ENCODE measurements at places on chromosomes 16 and 17.

DNA sequence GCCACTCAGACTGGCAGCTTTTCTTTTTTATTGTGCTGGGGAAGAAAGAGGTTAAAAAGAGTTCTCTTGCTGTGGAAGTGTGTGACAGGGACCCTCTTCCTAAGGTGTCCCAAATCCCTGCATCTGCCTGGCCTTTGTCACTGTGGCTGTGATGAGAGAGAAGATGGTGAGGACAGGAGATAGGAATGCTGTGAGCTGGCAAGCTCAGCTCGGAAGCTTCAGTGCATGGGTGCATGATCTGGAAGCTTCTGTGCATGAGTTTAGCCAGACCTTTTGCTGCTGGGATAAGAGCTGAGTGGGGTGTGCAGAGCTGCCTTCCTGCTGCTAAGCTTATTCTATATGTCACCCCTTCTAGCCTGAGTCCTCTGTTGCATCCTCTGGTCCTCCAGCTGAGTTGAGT is 103.3 kb upstream of the CACNG3 start:
- DNase-seq = no peak

GRCh38 chr16:85094812-85095211 is 17.5 kb downstream of the CIBAR2 start:
- no peak for DNase-seq

GRCh38 chr16:23801378-23801777 is 34.4 kb upstream of the PRKCB start:
- peak; percentile 69 for DNase-seq

GRCh38 chr16:12798846-12799245 is 4.8 kb downstream of the CPPED1 start:
- DNase-seq = no peak

DNA sequence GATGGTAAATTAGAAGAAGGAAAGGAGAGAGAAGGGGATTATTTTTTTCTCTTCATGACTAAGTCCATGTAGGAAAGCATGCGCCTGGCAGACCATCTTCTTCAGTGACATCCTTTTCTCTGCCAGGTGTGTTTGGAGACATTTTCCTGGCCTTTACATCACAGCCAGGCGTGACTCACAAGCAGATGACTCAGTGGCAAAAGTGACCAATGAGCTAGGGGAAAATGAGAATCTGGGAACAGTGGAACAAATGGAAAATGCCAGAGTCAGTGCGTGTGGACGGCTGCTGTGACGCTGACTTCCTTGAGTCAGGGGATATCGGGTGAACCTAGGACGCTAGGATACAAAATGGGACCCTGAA is 9.4 kb downstream of the KIAA0513 start:
- DNase-seq = peak; percentile 34

DNA sequence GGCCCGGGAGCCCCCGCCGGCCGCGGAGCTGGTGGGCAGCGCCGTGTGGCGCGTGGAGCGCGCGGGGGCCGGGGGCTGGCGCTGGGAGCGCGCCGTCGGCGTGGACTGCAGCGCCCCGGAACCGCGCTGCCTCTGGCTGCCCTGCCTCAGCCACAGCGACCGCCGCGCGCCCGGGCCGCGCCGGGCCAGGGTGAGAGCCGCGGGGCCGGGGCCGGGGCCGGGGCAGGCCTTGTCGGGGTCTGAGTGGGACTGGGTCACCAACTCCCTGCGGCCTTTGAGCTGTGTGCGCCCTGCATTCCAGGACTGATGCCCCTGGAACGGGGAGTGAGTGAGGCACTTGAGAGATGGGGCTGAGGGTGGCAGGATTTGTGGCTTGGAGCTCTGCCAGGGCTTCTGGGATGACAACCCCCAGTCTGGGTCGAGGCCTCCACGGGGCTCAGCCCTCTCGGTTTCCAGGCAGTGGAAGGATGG is 25.7 kb downstream of the ARHGAP23 start:
- no peak for DNase-seq

- no peak for DNase-seq
These were observed 1.8 kb upstream of the MT2A start for GRCh38 chr16:56606476-56607108.

DNA sequence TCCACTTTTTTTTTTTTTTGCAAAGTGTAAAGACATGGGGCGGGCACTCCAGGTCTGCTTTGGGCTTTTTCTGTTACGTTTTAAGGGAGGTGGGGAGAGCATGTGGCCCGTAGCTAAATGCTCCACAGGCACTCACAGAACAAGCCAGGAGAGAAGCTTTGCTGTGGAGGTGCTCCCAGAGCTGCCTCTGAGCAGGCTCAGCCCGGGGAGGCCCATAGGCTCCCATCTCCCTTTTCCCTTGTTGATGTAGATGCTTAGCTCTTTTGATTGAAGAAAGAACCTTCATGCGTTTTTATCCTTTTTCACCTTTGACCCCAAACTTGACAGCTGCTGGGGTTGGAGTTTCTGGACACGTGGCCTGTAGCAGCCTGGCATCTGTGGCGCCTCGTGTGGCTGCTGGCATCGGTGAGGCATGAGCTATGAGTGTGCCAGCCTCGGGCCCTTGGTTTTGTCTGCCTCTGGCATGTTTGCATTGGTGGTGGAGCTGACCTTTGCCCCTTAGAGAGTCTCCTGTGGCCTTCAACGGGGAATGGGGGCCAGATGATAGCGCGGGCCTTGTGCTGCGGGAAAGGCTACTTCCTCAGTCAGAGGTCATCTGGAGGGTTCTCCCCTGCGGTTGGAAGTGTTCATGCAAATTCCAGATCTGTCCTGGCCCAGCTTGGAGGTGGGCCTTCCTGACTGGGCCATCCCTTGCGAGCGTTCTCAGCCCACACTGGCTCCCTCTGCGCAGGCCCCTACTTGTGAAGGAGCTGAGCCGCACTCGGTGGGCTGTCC is 20.0 kb upstream of the IL17C start:
- DNase-seq = no peak

GRCh38 chr16:79168321-79168720 is 432.2 kb downstream of the MAF start:
- DNase-seq = no peak

DNA sequence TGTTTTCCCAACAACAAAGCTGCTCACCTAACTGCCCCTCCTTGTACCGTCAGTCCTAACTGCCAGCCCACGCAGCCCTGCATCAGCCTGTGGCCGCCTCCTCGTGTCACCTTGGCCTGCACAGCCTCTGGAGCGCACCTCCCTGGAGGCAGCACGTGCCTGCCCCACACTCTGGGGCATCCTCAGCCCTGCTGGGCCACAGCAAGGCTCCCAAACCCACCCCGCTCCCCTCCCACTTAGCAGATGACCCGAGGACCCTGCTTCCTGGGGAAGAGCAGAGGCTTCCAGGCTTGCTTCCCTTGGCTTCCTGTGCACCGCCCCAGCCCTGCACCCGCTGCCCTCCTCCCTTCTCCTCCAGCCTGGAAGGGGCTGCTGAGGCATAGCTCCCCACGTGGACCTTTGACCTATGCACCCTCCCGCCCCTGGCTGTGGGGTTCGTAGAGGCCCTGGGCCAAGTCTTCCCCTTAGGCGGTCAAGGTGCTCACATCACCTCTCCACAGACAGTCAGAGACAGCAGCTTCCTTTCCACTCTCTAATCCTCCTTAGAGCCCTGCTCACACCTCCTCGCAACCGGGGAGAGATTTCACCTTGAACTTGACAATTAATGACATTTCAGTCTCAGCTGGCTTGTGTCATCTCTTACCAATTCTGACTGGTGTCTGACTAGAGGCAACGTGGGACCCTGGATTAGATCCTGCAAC is 115.0 kb downstream of the MGAT5B start:
- no peak for DNase-seq

- no peak for DNase-seq
These were observed 38.1 kb downstream of the SHCBP1 start for GRCh38 chr16:46583036-46583435.

- no peak for DNase-seq
These were observed 5.9 kb downstream of the CCL7 start for GRCh38 chr17:34275881-34276280.

DNA sequence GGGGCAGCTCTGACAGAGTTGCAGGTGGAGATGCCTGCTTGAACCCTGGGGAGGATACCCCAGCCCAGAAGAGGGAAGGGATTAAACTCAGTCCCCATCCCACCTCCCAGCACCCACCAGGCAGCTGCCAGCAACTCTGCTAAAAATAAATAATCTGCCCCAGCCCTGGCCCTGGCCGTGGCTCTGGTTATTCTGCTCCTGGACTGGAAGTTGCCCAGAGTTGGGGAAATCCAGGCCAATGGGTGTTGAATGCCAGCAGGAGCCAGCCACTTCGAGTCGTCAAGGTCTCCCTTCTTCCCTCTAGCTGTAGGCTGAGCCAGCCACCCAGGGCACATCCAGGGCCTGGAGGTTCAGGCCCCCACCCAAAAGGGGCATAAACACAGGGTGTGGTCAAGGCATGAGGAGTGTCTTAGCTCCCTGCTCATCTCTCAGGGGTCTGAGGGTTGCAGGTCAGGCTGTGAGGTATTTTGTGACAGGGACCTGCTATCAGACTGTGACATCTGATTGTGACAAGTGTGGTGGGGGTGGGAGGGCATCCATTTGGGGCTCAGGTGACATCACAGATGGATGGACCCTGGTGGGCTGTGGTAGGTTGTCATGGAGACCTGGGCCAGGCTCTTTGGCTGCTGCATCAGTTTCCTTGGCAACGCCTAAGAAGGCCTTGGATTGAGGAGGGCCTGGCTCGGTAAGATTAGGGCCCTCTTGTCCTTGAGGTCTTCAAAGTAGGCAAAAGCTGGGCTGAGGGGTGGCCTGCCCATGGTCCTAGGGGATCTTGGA is 1.0 kb upstream of the RRAD start:
- DNase-seq = no peak

- DNase-seq = no peak
These were observed 10.8 kb downstream of the TAT start for GRCh38 chr16:71565812-71566700.

GRCh38 chr16:53090591-53091411 is 36.0 kb downstream of the CHD9 start:
- DNase-seq = peak; percentile 79

DNA sequence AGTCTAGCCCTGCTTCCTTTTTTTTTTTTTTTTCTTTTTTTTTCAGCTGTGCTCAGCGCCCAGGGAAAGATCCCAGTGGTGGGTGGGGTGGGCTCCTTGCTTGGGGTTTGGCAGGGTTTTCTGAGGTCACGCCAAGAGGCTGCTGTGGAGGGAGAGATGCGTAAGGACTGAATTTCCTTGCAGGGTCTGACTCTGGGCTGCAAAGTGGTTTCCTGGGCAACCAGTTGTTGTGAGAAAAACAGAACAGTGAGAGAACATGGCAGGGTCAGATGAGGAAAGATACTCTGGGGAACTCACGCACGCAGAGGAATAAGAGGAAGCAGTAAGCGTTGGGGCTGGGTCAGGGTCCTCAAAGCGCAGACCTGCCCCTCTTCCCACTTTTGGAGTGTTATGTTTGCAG is 119.5 kb downstream of the IRF8 start:
- no peak for DNase-seq

DNA sequence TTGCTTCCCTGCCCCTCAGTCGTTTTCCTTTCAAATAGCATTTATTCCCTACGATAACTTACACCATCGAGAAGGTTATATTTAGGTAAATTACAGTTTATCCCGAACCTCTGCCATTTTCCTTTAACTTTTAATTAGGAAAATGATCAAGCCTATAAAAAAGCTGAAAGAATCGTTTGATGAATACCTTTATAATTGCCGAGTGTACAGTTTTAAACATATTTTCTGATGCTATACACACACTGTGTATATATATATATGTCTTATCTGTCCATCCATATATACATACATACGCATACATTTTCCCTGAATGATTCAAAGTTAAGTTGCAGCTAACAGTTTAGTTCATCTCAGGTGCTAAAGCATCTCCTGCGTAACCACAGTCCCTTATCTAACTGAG is 56.6 kb upstream of the CRISPLD2 start:
- no peak for DNase-seq

- no peak for DNase-seq
These were observed 1.5 kb downstream of the ATXN7L3 start for GRCh38 chr17:44197980-44198720.

DNA sequence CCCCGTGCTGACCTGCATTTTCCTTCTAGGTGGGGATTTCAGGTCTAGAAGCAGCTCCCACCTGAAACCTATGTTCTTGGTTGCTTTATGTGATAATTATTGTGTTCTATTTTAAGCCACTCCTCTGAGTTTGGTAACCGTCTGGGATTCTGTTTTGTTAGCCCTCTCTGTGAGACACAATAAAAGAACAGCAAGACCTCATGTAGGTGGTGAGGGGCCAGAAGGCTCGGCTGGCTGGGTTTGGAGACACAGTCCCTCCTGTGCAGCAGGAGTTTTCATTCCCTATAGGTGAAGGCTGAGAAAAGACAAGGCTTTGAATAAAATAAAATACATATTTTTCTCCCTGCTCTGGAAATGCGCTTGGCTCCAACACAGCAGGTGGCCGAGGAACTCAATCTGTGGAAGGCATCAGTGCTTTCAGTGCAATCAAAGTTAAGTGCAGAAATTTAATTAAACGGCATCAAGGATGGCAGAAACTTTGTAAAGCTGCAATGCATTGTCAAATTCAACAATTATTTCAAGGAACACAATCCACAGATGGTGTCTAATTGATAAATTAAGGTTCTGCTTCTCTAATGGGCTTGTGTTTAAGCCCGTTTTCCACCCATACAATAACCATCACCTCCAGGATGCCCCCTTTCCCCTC is 107.8 kb downstream of the MSI2 start:
- no peak for DNase-seq

GRCh38 chr16:79419148-79419547 is 181.4 kb downstream of the MAF start:
- no peak for DNase-seq

- DNase-seq = no peak
These were observed 10.2 kb upstream of the BCAR1 start for GRCh38 chr16:75261590-75262078.

GRCh38 chr17:69818467-69818866 is 256.6 kb upstream of the KCNJ16 start:
- DNase-seq = no peak

DNA sequence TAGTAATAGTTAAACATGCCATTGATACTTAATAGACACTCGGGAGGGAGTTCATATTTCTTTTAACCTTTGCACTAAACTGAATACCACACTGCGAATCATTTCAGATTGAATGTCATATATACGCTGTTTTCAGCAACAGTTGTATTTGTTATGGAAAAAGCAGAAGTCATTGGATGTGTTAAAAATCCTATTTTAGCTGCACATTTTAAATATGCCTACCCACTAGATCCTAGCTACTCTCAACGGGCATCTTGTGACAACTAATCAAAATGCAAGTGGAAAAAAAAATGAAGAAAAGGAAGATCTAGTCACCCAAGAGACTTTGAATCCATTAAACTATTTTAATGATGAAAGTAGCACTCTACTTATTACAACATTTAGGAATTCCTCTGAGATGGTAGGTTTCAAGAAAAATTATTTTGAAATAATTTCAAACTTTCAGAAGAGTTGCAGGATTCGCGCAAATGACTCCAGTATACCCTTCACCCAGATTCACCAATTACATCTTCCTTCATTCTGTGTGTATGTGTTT is 51.4 kb upstream of the MNT start:
- DNase-seq = no peak

DNA sequence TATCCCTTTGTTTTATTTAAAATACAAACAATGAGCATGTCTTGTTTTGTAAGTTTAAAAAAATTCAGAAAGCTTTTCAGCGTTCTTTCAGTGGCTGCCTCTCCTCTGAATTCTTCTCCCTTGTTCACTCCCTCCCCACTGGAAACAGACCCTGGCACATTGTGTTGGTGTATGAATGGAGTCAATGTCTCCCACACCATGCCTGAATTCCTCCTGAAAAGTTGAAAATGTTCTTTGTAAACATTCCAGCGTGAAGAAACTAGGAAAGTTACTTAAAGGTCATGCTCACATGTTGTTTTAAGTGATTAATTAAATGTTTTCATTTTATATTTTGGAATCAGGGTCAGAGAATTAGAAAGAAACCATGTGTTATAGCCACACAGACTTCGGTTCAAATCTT is 136.9 kb upstream of the DYNLRB2 start:
- DNase-seq = no peak
